Colonic mucosa (tissue), 4 donors: ENCODE measurements at places on chromosomes 7 and 10. TPM values are rescaled to one million over a fixed set of nuclear protein-coding genes. Genes with fewer than 3 reads are reported as not detected.

Gene CYP26C1
- not detected for total RNA-seq

Gene IGF2BP3
- 0.24 TPM for total RNA-seq

Gene TSC22D4
- total RNA-seq = 56.3 TPM

Gene CHN2
- total RNA-seq = 12.8 TPM

Gene RBM20
- 0.80 TPM for total RNA-seq

Gene ANKRD30A
- not detected for total RNA-seq

Gene CDH23
- total RNA-seq = 1.4 TPM

Gene SUV39H2
- total RNA-seq = 6.1 TPM

Gene MCM10
- 2.4 TPM for total RNA-seq

GRCh38 chr10:30055226-30055662 lies 4.1 kb downstream of the JCAD start:
- no peak overlapping the region for H3K4me3 ChIP-seq
- no peaks in the 10 kb centered on the region for H3K4me1 ChIP-seq
- H3K27ac ChIP-seq = no peak overlapping the region
- no peak for DNase-seq
- no peaks in the 10 kb centered on the region for H3K36me3 ChIP-seq
- H3K27me3 ChIP-seq = peaks cover 12% of the 10 kb centered on the region

DNA sequence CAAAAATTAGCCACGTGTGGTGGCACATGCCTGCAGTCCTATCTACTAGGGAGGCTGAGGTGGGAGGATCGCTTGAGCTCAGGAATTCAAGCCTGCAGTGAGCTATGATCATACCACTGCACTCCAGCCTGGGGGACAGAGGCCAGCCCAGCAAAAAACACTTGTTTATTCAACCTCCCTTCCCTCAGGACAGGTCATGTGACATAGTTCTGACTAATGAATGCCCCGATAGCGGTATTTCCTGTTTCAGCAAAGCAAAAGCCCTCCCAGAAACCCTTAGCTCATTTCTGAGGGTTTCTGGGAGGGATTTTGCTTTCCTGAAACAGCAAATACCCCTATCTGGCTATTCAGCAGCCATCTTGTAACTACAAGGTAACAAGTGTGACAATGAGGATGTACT lies 157.1 kb downstream of the GATA3 start:
- H3K27me3 ChIP-seq = no peaks in the 10 kb centered on the region
- no peak overlapping the region for H3K27ac ChIP-seq
- DNase-seq = no peak
- H3K4me1 ChIP-seq = no peaks in the 10 kb centered on the region
- no peak overlapping the region for H3K4me3 ChIP-seq

DNA sequence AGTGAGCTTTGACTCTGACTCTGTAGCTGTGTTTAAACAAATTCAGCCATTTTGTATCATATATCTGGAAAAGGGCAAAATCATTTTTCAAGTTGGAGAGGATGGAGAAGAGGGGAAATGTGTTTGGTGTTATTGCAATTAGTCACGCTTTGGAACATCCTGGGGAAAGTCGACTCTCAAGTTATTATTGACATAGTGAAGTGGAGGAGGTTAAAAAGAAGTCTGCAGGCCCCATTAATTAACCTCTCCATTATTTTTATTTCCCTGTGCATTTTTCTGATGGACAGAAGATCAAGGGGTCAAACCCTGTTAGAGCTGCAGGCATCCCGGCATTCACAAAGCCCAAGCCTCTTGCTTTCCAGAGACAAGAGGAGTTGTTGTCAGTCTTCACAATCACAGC lies 132.6 kb downstream of the TEX36 start:
- H3K27me3 ChIP-seq = no peaks in the 10 kb centered on the region
- no peak for DNase-seq
- H3K4me3 ChIP-seq = no peak overlapping the region
- no peak overlapping the region for H3K27ac ChIP-seq
- H3K4me1 ChIP-seq = no peaks in the 10 kb centered on the region

DNA sequence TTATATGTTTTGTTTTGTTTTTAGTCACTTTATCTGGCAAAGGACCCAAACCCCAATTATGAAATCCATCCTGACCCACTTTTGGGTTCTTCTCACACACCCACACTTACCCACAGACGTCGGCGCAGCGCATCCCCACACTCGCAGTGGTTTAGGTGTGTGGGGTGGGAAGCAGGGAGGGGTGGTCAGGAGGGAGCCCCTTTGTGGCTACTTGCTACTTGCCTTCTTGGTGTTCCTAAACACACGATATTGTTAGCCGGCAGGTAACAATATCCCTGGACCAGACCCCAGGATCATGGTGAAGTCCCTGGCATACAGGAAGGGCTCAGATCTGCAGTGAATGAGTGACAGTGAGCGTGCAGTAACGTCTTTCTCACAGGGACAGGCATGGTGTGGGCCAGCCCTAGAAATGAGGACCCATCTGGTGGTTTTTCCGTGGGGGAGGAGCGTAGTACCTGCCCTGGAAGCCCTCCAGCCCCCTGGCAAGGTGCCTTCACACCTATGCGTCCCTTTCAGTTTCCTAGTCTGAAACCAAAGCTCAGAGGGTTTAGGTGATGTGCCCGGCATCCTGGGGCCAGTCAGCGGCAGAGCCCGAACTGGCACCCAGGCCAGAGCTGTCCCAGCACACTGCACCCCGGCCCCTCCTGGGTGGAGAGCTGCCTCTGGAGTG lies 4.4 kb downstream of the SPOCK2 start:
- no peak for DNase-seq
- peaks cover 8% of the 10 kb centered on the region for H3K4me1 ChIP-seq
- no peaks in the 10 kb centered on the region for H3K36me3 ChIP-seq

- no peaks in the 10 kb centered on the region for H3K4me1 ChIP-seq
- H3K27me3 ChIP-seq = no peaks in the 10 kb centered on the region
- H3K4me3 ChIP-seq = no peak overlapping the region
- DNase-seq = no peak
- no peaks in the 10 kb centered on the region for H3K36me3 ChIP-seq
These were observed 63.6 kb upstream of the DKK1 start for GRCh38 chr10:52250510-52250909.

GRCh38 chr7:81198766-81199165 lies 279.9 kb upstream of the SEMA3C start:
- no peak overlapping the region for H3K4me3 ChIP-seq
- H3K27ac ChIP-seq = no peak overlapping the region
- DNase-seq = no peak
- H3K27me3 ChIP-seq = no peaks in the 10 kb centered on the region
- no peaks in the 10 kb centered on the region for H3K4me1 ChIP-seq

GRCh38 chr7:139332697-139333359 lies 8.3 kb upstream of the FMC1 start:
- H3K27me3 ChIP-seq = no peaks in the 10 kb centered on the region
- no peaks in the 10 kb centered on the region for H3K4me1 ChIP-seq
- no peak for DNase-seq

DNA sequence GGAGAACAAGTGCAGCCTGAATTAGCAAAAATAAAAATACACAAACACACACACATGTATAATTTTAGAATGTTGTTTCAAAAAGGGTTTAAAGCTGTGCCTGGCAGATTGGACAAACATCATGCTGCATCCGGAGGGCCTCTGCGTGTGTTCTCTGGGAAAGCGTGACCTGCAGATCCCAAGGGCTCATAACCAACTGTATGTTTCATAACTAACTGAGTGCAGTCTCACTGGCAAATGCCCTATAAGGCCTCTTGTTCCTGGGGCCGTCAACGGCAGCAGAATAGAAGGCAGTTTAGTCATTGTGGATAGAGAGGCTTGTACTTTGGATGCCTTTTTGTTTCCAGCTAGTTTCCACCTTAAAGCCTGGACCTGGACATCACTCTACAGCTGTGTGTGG lies 243.8 kb upstream of the KIAA1217 start:
- H3K36me3 ChIP-seq = no peaks in the 10 kb centered on the region
- H3K27me3 ChIP-seq = no peaks in the 10 kb centered on the region
- H3K4me3 ChIP-seq = no peak overlapping the region
- no peak for DNase-seq
- H3K27ac ChIP-seq = no peak overlapping the region
- no peaks in the 10 kb centered on the region for H3K4me1 ChIP-seq

- H3K36me3 ChIP-seq = no peaks in the 10 kb centered on the region
- DNase-seq = no peak
- H3K4me1 ChIP-seq = no peaks in the 10 kb centered on the region
These were observed 28.8 kb upstream of the OPALIN start for GRCh38 chr10:96387601-96388000.

DNA sequence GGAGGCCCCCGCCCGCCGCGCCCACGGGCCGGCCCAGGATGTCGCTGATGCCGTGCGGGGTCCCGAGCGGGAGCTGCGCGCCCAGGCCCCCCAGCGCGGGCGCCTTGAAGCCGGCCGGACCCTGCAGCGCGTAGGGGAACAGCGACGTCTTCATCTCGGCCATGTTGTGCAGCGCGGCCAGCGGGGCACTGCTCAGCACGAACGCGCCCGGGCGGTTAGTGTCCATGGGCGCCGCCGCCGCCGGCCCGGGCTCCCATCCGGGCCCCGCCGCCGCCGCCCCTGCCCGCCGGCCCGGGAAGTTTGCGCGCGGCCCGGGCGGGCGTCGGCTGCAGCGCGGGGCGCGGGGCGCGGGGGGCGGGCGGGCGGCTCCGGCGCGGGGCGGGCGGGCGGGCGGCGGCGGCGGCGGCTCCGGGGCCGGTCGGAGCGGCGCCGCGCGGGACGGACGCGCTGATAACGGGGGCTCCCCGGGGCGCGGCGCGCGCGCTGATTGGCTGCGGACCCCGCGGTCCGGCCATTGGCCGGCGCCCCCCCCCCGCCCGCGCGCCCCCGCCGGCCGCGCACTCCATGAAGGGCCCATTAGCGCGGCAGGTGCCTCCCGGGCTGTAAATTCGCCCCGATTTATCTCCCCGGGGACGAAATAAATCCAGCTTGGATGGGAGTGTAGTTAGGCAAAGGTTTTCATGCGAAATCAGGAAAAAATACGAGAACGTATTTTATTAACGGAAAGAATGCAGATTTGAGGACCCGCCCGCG lies at the start of gene NKX6-2:
Gene NKX6-2, minus strand, starts transcription at position 425 of the 753 bp plus-strand sequence. Its CDS starts 199 bp downstream, at position 226.
- no peaks in the 10 kb centered on the region for H3K36me3 ChIP-seq
- peaks cover 12% of the 10 kb centered on the region for H3K4me1 ChIP-seq
- no peak within 1 kb of the TSS for H3K27ac ChIP-seq
- DNase-seq = no peak

GRCh38 chr10:10587744-10588393 lies 429.8 kb upstream of the CELF2 start:
- no peak for DNase-seq
- no peak overlapping the region for H3K27ac ChIP-seq
- H3K4me1 ChIP-seq = no peaks in the 10 kb centered on the region

DNA sequence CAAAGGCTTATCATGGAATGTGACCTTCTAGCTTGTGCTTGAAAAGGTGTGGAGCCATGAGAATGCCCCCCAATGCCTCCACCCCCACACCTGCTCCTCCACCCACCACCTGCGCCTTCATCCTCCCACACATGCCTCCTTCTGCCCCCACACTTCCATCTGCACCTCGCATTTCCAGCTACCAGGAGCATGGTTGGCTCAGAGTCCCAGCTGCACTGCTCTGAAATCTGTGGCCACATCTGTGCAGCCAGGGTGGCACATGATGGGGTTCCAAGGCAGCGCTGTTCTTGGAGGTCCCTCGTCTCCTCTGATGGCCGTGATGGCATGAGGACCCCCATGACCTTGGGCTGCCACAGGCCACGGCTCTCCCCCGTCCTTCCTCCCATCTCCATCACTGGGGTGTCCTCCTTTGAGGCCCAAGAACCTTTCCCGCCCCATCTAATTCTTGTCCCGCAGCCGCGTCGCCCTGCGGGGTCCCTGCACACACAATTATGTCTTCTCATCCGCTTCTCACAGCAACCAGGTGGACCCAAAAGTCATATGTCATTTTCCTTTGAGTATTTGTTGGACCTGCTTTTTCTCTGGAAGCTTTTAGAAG lies 40.6 kb upstream of the CNPY1 start:
- no peaks in the 10 kb centered on the region for H3K36me3 ChIP-seq
- H3K4me3 ChIP-seq = no peak overlapping the region
- H3K4me1 ChIP-seq = no peaks in the 10 kb centered on the region
- no peak for DNase-seq
- H3K27me3 ChIP-seq = no peaks in the 10 kb centered on the region
- no peak overlapping the region for H3K27ac ChIP-seq

DNA sequence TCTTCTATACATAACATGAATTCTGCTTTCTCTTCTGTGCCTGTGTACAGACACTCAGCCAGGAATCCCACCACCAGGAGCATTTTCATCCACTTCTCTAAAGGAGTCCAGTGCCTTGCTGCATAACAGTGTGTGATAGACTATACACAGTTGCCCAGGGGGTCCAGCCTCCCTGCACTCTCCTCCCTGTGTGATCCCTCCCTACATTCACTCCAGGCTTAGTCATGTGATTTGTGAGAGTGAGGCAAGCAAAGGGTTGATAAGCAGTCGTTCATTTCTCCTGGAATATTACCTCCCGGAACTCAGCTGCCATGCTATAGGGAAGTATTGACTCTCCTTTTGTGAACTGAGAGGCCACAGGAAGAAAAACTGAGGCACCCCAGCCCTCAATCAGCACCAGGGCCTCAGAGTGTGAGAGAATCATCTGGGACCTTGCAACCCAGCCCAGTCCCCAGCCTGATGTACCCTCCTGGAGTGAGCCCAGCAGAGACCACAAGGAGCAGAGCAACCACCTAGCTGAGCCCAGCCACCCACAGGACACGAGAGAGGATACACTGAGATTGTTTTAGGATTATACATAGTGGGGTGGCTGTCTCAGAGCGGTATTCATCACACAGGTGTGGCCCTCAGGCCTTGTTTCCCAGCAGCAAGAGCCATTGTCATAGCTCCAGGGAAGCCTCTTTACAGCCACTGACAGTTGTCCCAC lies 45.0 kb upstream of the EEPD1 start:
- no peak for DNase-seq
- H3K4me3 ChIP-seq = no peak overlapping the region
- no peaks in the 10 kb centered on the region for H3K4me1 ChIP-seq
- no peak overlapping the region for H3K27ac ChIP-seq

DNA sequence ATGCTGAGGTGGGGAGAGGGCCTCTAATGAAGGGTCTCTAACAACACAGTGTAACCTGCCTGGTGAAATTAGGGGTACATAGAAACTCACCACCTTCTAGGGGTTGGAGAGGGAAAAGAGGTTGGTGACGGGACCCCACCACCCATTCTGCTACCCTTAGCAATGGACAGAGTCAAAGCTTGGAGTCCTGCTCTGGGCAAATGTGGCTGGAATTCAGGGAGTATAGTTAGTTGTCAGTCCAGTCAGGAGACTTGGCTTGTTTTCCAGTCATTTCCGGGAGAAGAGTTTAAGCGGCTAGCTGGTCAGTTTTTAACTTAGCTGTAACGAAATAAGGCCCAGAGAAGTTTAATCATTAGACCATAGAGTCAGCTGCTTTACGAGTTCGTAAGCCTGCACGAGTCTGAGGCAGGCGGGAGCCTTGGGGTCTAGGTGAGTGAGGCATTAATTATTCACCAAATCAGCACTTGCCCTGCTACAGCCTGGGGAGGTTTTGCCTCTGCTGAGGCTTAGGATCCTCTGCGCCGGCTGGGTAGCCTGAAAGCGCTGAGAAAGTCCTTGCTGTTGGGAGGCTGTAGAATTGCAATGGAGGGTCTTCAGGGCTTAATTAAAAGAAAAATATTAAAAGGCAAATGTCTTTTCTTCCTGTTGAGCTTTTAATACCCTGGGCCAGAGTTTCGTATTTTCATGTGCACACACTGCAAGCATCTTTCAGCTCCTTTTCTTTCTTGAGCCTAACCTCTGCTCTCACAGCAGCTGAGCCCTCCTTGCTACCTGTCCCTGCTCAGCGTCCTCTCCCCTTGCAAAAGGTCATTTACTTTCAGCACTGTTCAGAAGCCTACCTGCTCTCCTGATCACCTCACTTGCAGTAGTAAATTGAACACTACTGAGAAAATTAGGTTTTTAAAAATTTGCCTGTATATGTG lies 1.5 kb upstream of the LAMB1 start:
- no peaks in the 10 kb centered on the region for H3K27me3 ChIP-seq
- H3K4me3 ChIP-seq = no peak overlapping the region
- H3K36me3 ChIP-seq = no peaks in the 10 kb centered on the region
- DNase-seq = peak; percentile 59
